Fibroblast of skin of abdomen (primary cell): ENCODE measurements at places on chromosomes 5 and 9.

DNA sequence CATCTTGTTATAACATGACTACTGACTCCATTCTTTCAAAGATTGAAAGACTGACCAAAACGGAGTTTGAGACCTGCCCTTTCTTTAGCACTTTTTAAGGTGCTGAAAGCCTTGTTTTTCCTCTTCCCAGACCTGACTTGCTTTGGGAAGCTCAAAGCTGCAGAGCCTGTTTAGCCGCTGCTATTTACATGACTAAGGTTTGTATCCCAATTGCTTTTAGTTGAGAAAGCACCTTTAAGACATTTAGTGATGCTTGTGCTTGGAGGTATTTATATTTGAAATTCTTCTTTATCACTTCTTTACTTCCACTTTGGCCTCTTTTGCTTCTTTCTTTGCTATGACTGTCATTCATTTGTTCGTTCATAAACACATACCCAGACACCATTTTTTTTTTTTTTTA, 182.6 kb upstream of the ELL2 start:
- no peak for DNase-seq

DNA sequence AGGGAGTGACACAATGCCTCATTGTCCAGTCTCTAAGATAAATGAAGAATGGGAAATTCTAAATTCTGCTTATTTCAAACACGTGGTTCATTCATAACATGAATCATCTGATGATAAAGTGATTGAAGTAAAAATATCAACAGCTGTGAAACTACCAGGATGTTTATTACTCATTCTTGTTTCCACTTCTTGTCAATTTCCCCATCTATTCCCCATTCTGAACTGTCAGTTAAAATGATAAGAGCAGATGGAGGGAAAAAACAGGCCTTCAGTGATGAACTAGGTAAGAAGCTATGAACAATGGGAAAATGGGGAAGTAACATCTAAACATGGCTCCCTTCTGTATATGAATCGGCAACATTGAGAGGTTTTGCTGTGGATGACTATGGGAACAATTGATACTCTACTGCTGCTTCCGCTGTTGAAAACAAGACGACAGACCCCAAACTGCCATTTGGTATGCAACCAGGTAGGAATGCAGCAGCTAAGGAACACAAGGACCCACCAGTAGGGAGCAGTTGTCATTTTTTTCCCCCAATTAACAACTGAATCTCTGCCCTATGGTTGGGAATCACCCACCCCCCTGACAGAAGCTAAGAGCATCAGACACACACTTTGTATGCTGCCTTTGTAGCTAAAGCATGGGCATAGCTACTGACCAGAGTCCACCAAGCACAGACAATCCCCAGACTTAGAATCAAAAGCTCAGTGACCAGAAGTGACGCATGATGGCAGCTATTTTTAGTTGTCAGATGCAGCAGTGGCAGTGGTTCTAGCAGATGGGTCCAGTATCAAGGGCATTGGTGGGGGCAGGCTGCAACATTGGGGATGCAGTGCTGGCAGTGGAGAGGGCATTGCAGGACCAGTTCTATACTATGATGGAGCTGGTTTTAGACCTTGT, 52.9 kb upstream of the ZNF366 start:
- DNase-seq: no peak

DNA sequence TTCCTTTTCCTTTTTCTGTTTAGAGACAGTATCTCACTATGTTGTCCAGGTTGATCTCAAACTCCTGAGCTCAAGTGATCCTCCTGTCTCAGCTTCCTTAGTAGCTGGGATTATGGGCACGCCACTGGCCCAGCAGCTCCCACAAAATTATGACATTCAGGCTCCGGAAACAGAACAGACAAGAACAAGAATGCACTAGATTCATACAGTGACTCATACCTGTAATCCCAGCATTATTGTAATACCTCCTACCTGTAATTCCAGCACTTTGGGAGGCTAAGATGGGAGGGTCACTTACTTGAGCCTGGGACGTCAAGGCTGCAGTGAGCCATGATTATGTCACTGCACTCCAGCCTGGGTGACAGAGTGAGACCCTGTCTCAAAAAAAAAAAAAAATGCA, 26.7 kb upstream of the B4GALT1 start:
- no peak for DNase-seq

GRCh38 chr9:98873951-98874371, 66.5 kb downstream of the GALNT12 start:
- DNase-seq: no peak

DNA sequence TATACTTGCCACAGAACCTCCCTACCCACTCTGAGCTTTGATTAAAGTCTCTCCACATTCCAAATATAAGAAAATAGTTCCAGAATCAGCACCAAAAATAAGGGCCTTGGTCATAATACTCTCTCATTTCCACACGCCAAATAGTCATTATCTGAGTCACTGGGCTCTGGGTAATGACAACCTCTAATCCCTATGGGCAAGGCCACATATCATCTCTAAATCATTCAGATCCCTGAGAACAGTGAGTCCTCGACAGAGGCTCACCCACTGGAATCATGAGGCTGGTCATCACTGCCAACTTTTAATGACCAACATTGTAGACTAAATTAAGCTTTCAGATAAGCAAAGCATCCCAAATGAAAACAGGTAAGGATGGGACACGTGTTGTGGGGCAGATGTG, 28.1 kb downstream of the FAM114A2 start:
- DNase-seq: no peak

DNA sequence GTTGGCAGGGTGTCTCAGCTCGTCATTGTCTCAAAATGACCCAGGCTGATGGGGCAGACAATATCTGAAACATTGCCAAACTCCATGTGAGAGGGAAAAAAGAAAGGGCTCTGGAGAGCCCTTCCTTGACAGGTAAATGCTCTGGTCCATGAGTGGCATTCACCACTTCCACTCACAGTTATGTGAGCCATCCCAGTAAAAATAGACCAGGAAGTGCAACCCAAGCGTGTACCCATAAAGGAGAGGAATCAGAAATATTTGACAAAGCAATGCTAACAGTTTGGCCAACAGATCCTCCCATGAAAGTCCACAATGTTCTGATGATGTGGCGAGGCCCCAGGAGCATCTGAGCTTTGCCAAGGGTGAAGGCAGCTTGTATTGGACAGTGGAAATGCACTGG, 49.4 kb downstream of the ASTN2 start:
- no peak for DNase-seq

DNA sequence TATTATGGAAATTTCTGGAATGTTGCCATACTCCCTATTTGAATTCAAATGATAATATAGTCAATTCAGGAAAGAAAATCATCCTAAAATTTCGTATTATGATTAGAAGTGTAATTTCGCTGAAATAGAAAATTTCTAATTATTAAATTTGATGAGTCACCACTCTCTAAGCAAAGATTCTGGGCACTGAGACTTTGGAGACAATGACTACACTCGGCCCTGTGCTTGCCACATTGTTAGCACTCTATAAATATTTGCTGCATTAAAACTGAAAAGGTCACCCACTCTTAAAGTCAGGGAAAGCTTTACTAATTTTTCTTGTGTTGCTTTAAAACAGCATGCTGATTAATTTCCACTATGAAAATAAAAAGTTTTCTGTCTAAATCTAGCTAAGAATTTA, 240.3 kb downstream of the TLE4 start:
- no peak for DNase-seq

DNA sequence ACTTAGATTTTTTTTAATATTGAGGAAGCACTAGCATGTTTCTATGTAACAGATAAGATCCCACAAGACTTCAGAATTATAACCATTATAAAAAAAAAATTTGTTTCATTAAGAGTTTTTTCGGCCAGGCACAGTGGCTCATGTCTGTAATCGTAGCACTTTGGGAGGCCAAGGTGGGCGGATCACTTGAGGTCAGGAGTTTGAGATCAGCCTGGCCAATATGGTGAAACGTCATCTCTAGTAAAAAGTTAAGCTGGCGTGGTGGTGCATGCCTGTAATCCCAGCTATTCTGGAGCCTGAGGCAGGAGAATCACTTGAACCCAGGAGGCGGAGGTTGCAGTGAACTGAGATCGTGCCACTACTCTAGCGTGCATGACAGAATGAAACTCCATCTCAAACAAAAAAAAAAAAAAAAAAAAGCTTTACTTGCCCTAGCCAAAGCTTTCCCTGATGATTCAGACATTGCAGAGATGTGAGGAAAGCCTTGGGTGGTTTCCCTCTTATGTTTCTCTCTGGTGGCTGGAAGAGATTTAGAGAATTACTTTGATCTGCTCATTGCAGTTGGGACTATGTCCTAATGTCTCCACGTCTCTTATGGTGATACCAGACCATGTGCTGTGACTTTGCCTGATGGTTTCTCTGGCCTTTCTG, 65.4 kb downstream of the EGFLAM start:
- DNase-seq: peak; percentile 73

GRCh38 chr9:93620881-93621820, 44.8 kb downstream of the PHF2 start:
- no peak for DNase-seq

DNA sequence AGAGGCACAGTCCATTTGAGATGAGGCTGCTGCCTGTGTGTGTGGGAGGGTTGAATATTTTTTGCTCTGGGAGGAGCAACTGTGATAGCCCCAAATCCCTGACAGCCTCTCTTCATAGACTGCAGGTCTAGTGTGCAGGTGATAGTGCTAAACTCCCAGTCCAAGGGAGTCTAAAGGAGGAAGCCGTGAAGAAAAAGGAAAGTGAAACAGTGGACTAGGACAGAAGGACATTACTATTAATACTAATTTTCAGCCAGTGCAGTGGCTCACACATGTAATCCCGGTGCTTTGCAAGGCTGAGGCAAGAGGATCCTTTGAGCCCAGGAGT, 295.0 kb downstream of the PDE4D start:
- no peak for DNase-seq

- DNase-seq: peak; percentile 80
These were observed 2.9 kb upstream of the PTGER4 start for GRCh38 chr5:40676613-40677343.

DNA sequence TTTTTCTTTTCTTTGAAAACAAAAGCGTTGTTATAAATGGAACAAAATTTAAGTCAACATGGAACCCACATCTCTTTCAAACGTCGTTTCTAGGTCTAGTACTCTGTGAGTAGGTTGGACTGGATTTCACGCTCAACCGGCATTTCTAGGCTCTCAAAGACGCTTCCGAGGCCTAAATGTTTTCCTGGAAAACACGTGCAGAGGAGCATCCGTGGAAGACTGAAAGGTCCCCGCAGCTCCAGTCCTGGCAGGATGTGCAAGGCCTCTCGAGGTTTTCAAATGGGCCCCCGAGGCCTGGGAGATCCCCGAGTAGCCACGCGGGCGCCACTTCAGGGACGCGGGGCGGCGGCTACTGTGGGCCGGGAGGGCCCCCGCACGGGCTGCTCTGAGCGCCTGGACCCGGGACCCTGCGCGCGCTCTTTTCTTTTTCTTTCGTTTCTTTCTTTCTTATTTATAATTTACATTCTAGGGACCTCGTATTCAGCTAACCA, 4.2 kb upstream of the IRX2 start:
- DNase-seq: peak; percentile 33

GRCh38 chr5:73596705-73597328, 29.2 kb upstream of the ARHGEF28 start:
- DNase-seq: no peak

GRCh38 chr9:77949751-77950436, 81.7 kb downstream of the GNAQ start:
- no peak for DNase-seq

DNA sequence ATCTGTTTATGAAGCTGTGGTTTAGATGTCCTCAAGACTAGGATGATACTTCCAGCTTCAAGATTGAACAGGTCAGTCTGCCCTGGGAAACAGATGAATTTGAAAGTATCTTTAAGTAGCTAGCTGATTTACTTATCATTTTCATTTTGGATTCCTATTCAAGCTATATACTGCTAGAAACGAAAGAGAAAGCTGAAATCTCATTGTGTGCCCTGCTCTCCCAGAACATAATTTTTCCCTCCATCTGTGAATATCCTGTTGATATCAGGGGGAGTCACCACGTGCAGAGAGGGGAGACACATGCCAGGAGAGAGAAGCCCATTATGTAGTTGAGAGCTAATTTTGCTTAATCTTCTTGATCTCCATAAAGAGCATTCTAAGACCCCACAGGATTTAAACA, 439.1 kb downstream of the NR2F1-AS1 start:
- DNase-seq: no peak

DNA sequence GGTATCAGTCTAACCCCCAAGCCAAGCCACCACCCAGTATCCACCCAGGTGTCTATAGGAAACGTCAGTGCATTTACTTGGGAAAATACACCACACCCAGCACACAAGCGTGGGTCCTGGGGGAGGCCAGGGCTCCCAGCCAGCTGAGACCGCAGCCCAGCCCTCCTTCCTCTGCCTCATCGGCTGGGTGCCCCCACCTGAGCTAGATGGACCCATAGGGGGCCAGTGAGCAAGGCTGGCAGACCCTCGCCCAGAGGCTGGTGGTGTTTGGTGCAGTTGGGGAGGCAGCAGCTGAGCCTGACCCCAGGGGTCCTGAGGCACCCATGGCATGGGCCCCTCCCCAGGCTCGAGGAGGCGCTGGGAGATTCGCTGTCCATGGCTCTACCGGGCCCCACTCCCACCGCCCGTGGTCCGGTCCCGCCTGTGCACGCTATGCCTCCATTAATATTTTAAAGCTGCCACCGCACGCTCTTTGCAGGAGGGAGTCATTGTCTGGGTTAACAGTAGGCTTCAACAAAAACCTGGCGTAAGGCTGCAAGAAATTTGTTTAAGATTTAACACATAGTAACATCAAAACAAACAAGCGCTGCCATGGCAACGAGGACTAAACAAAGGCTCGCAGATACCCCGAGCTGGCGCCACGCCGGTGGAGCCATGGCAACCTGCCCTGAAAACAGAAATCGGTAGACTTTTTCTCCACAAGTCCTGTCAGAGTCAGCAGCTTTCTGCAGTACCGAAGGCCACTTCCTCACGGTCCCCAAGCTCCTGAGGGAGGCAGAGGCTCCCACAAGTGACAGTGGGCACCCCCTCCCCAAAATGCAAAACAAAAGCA, 20.6 kb downstream of the TPPP start:
- peak; percentile 51 for DNase-seq

DNA sequence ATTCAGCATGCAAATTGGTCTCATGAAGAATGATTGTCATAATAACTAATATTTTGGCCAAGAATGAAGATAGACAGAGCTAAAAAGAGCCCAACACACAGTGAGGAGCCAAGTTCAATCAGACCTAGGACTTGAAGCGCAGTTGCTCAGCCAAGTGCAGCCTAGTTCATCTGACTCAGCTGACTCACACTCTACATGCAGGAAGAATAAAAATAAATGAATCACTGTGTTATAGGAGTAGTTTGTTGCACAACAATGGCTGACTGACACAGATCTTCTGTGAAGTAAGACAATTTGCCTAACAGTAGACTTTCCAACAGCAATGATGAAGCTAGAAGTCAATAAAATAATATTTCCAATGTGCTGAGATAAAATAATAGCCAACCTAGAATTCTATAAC, 261.5 kb downstream of the CEMIP2 start:
- peak; percentile 66 for DNase-seq

GRCh38 chr5:61650661-61651060, 318.6 kb downstream of the ZSWIM6 start:
- DNase-seq: no peak

GRCh38 chr9:100591139-100591538, 13.3 kb downstream of the CAVIN4 start:
- no peak for DNase-seq
